Mammary epithelial cell (primary cell): ENCODE measurements at places on chromosomes 3 and 15.

GRCh38 chr3:170705131-170705530, 119.3 kb upstream of the SLC7A14 start:
- DNase-seq = no peak

GRCh38 chr3:42442640-42443039, 32.2 kb upstream of the LYZL4 start:
- no peak for DNase-seq

DNA sequence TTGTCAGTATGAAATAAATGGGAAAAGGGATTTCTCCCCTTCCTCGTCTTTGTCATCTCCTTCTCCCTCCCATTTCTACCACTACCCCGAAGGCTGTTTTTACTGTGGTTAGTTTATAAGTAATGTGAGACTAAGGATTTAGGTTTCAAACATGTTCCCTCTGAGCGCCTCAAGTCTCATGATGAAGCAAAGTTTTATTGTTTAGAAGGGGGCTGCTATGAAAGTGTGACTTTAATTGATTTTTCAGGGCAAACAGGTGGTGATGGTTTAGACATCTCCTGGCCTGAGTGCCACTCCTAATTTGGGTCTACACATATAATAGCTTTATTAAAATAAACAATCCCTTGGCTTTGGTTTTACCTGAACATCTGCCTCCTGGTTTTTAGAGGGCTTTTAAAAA, 185.5 kb downstream of the MCTP2 start:
- no peak for DNase-seq

DNA sequence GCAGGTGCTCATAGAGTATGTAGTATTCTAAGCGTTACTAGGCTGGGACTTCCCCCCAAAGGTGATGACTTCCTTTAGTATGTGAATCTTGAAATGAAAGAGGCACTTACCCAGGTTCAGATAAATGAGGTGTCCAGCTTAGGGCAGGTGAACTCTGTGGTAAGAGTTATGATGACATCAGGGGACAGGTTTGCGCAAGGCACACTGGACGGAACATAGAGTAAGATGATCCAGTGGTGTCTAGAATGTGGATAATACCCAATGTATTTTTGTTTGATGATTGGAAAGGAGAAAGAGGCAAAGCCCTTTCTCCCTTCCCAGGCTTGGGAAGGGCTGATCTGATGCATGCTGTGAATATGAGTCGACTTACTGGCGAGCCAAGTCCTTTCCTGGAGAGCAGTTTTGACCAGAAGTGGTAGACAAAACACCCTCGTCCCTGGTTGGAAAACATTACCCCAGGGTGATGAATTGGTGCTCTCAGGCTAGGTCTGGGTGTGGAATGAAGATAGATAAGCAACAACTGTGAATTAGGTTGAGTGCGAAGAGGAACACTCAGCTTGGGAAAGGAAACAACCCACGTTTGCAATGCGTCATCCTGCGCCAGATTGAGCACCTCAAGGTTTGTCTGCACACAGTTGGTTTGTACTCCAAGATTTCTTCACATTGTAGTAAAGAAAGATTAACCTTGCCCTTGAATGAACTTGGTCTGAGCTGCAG, 124.2 kb downstream of the GHSR start:
- peak; percentile 88 for DNase-seq

DNA sequence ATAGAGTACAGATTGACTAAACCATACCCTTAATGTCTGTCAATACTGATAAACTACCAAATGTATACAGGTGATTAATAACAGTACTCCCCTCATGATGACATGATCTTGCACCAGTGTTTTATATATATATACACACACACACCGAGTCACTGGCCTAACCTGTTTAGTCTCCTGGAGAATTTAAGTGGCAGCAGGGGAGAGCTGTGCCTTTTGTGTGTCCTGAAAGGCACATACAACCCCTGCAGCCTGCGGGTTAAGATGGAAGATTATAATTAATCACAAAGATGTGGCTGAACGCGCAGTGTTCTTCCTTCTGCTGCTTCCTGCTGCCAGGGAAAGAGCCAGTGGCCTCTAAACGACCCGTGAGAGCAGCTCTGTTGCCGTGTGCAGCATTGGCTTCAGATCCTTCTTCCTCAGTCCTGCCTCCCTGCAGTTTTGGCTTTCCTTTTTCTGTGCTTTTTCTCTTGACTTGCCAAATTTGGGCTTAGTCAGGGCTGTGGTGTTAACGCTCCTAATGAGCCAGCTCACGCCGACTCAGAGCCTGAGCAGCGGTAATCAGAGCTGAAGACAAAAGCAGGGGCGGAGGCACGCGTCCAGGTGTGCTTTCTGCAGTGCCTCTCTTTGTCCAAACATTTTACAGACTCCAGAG, 42.5 kb upstream of the UBE3A start:
- no peak for DNase-seq

DNA sequence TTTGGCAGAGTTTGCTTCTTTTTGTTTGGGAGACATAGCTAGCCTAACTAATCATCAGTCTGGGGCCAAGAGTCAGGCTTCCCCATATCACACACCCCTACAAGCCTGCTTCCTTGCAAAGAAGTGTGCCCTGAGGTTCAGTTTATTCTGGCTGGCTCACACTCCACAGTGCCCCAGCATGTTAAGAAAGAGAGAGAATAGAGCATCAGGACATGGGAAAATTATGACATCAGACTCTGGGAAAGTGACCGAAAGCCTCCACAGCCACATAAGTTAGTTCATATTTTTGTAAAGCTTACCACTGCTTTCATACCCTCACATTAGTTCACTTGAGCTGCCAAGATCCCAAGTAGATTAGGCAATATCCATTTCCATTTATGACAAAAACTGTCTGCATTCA, 63.0 kb upstream of the CFAP161 start:
- DNase-seq = peak; percentile 55

DNA sequence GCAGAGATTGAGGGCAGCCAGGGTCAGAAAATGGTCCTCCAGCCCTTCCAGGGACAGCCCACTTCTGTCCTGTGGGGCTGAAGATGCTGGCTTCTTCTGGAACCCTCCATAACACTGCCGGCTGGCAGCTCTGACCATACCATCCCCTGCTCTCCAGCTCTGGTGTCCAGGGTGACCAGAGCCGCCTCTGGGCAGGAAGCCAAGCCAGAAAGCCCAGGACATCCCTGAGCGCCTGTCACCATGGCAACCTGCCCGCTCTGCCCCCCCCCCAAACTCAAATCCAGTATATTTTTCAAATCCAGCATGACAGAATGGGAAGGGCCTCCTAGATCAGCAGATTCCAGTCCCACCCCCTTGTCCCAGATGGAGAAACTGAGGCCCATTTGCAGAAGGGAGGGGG, 420 bp upstream of the TMIE start:
- no peak for DNase-seq

- DNase-seq = no peak
Observed at GRCh38 chr3:127174284-127174683, 18.6 kb upstream of the PRR23E start.

DNA sequence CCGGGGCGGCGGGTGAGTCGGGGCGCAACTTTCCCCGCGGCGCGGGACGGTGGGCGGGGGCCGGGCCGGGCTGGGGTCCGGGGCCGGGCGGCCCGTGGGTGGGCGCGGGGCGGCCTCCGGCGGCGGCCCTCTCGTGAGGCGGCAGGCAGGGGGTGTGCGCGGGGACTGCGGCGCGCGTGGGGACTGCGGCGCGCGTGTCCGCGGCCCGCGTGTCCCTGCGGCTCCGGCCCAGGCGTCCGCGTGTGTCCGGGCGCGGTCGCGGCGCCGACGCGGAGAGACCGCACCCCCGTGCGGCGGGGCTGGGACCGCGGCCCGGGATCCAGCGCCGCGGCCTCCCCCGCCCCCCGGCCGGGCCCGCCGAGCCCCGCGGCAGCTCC, 349 bp downstream of the PLXNA1 start:
- no peak for DNase-seq

GRCh38 chr3:179229177-179229576, 21.7 kb downstream of the KCNMB3 start:
- no peak for DNase-seq

DNA sequence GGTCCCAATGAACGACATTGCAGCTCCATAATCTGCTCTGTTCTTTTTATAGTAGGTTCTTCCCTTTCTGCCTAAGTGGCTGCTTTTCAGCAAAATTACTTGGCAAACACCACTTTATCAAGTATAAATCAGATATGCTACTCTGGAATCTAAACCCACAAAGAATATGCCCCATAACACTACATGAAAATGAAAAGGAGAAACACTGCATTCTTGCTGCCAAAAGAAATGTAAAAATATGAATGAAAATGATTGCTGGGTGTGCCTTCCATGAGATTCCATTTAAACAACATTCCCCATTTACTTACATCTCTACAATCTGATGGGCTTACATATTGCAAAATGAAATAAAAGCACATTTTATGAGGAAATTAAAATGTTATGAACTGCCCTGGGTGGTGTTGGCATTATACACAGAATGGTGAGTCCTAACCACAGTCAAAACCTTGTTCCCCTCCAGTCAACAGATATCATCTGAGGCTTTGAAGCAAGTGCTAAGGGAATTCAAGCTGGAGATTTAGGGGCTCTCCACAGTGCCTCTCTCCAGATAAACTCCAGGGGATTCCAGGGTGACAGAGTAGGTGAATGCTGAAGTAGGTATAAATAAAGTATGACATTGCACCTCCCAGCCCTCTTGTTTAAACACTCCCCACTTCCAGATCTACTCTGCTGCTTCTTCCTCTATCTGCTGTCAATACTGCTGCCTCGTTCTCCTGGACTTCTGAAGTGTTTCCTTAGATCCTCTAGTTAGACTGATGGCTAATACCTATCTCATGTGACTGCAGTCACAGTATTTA, 136.5 kb downstream of the RORA start:
- no peak for DNase-seq

- no peak for DNase-seq
Observed at GRCh38 chr15:35321926-35322325, 224.0 kb downstream of the DPH6 start.

DNA sequence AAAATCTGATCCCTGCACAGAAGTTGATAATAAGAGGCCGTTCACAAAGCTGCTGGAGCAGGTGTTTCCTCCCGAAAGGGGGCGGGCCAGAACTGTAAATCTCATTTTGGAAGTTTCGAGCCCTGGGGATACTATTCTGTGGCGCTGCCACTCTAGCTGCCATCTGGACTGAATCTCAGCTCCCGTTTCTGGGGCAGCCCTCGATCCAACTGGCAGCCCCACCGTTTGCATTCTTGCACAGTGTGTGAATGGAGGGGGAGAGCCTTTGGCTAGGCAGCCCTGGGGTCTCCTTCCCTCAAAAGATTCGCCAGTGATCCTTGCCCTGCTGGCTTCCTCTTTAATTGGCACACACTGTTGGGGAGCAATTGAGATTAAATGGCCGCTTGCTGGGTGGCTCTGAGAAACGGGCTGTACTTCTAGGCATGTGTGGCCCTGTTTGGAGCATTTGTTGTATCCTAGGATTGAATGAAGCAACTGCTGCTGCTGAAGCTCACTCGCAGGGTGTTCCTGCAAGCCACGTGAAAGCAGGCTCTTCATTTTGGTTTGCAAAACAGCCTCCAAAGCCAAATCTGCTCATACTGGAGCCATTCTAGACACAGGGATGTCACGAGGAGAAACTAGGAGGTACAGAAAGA, 57.2 kb upstream of the TOPAZ1 start:
- no peak for DNase-seq

DNA sequence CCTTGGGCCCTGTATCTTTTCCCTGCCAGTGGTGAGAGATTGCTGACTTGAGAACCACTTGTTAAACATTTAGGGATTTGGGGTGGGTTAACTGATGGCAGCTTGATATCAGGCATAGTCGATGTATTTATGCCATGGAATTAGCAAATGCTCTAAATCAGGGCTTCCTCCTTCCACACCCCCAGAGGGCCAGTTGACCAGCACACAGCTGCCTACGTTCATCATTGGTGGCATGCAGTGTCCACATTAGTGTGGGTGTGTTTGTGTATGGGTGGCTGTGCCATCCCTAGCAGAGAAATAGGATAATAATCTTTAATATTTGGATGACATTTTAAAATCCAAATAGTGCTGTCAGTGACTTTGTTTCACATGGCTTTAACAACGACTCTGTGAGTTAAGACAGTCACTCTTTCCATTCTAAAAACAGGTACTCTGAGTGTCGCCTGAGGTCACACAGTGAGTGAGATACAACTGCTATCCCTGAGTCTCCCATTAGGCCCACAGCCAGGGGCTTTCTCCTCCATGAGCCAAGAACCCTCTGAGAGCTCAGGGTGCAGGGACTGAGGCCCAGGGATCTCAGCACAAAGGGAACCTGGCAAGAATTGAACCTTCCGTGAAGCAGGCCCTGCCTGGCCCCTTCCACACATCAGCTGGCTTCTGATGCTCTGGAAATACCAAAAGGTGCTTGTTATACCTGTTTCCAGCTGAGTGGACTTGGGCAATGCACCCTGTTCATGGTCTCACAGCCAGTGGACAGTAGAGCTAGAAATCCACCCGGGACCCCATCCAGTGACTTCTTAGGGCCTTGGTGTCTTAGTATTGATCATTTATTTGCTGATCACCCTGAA, 4.3 kb upstream of the LTF start:
- DNase-seq = no peak

DNA sequence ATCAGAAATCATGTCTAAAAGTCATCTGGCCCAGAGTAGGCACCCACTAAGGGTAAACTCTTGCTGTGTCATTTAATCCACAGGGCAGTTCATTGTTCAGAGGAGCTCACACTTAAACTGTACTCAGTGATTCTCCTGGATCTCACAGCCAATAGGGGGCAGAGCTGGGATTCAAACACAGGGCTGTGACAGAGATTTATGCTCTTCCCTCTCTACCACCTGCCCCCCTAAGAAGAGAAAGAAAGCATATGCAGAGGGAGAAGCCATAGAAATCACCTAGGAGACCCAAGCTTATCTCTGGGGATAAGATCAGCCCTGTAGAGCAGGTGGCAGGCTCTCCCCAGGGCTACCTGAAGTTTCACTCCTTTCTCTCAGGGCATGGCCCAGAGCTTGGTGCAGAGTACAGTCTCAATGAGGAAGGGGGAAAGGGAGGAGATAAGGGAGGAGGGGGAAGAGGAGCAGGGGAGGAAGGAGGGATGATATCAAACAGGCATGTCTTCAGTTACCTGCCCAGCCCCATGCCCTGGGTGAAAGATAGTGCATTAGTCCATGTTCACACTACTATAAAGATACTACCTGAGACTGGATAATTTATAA, 51.8 kb upstream of the ADPGK start:
- DNase-seq = no peak

DNA sequence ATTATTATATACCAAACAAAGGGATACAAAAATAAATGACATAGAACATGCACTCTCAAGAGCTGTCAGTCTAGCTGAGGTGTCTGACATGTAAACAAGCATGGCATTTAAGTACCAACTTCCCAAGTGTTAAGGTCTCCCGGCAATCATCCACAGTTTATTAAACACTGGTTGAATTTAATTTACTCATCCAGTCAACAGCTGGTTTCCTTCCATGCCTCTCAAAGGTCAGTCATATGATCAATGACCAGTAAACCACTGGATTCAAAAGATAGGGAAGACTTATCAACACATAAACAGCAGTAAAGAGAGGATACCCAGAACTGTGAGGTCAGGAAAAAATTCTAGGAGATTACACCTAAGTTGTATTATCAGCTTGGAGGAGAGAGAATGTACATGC, 80.4 kb downstream of the ADAM10 start:
- no peak for DNase-seq
